ENCODE measurements at places on chromosomes 11 and 22.

DNA sequence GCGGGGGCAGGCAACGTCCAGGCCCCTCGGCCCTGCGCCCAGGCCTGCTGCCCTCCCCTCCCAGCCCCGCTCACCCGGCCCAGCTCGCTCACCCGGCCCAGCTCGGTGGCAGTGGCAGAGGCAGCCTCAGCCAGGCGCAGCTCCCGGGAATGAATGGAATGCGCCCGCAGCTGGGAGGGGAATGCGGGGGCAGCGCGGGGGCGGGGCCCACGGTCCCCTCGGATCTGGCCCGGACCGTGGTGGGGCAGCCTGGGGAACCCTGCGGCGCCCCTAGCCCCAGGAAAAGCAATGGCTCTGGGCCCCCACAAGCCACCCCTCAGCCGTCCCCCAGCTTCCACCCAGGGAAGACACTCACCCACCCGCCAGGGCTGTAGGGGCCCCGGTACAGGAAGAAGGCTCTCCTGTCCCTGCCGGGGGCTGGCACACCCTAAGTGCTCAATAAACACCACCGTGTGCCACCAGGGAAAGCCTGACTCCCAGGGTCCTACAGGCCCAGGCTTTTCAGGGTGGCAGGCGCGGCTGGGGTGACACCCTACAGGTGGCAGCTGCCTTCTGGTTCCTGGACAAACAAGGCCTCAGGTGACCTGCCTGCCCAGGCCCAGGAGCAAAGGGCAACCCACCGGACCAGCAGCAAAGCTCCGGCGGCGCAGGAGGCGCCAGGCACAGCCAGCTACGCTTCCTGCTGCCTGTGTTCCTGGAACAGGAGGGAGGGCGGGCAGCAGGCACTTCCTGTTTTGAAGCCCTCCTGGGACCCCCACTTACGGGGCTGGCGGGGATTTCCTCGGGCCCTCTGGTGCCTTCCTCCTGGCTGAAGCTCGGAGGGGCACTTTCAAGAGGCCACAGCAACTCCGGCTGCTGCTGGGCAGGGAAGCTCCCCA lies 13.8 kb downstream of the PLXNB2 start:
- no peak for DNase-seq

GRCh38 chr22:43825651-43826050 lies 13.5 kb upstream of the EFCAB6 start:
- no peak for DNase-seq

- no peak for DNase-seq
Measured at GRCh38 chr11:64960719-64961118, 11.2 kb downstream of the MAJIN start.

- DNase-seq = no peak
Measured at GRCh38 chr11:19905280-19905853, 192.7 kb downstream of the NAV2 start.

DNA sequence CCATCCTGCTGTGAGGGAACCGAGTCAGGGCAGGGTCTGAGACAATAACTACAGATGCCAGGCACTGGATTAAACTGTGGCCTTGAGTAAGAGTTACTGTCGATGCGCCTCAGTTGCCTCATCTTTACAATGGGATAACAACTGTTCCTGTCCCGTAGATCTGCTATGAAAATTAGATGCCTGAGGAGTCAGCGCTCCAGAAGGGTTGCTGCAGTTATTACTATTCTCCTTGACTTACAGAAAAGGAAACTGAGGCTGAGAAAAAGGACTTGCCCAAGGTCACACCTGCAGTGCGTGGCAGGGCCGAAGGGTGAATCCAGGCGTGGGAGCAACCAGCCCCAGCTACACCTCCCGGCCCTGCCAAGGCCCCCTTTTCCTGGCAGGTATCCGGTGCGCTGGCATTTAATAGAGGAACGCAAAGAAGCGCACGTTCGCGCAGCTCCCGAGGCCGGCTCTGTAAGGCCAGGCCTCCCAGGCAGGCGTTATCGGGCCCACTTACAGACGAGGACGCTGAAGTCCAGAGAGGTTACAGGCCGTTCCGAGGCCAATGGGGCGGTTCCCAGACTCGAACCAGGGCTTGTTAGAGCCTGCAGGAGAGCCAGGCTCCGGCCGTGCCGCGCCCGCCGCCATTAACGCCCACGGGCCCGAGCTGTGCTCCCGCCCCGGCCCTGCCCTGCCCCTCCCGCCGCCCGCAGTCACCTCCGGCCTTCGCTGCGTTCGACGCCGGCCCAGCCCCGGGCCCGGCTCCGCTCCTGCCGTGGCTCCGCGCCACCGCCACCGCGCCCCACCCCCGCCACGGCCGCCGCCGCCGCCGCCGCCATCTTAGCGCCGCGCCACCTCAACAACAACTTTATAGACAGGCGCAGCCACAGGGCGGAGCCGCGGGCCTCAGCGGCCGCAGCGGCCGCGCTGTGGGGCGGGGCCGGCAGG lies at the start of gene C11orf68:
TSS of gene C11orf68 (minus strand) at position 852 of the 930 bp plus-strand sequence. CDS start at position 821, 31 bp downstream.
- DNase-seq = no peak
